ENCODE measurements at places on chromosomes 11 and 22.

DNA sequence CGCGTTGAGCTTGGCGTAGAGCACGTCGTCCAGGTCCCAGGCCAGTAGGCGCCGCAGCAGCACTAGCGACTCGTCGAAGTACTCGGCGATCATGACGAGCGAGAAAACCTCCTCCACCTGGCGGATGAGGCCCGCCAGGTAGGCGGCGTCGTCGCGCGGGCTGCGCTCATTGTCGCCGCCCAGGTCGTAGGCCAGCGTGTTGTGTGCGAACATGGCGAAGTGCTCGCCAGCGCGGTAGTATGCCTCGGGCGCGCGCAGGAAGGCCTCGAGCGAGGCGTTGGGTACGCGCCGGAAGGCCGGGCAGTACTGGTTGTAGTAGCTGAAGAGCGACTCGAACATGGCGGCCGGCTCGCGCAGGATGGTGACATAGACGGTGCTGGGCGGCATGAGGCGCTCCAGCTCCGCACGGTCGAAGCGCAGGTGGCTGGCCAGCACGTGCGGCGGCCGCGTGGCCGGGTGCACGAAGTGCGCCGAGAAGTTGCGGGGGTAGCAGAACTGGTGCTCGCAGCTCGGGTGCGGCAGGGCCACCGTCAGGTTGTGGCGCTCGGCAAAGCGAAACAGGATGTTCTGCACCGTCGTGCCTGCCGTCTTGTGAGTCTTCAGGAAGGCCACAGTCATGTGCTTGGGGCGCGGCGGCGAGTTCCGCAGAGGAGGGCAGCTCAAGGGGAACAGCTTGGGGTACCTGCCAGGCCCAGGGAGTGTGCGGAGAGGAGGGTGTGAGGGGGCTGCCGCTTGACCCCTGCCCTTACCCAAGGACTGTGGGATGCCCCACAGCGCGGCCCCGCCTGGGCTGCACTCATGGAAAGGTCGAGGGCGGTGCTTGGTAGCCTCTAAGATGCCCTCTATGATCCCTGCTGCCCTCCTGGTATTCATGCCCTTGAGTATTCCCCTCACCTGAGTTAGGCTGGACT, 5.7 kb downstream of the GAL3ST3 start:
- no peak for DNase-seq

DNA sequence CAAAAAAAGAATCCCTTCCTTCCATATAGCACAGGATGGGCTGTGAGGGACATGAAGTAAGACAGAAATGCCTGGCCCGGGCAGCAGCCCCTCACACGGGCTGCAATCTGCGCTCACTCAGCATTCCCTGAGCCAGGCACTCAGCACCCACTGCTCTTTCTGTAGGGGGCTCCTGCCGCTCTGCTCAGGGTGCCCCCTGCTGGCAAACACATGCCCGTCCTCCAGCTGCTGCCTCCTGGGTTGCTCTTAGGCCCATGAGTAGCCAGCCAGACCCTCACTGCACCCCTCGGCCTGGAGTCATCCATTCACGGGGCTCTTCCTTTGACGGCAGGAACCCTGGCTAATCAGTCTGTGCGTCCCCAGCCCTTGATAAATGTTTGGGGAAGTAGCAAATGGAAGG, 6.9 kb downstream of the MCAT start:
- peak; percentile 23 for DNase-seq

DNA sequence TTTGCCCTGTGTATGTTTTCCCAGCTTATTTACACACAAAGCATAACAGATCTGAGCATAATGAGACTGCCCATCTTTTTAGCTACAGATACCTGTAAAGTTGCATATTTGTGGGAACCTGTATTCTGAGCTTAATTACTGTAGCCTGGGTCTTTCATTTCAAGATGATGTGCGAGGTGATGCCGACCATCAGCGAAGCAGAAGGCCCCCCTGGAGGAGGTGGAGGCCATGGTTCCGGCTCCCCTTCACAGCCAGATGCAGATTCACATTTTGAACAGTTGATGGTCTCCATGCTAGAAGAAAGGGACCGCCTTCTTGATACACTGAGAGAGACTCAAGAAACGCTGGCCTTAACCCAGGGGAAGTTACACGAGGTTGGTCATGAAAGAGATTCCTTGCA, 1.5 kb downstream of the PPFIA1 start:
- DNase-seq, result no peak

GRCh38 chr11:9094420-9094819, 3.0 kb upstream of the SCUBE2 start:
- DNase-seq, result no peak
